ENCODE measurements at places on chromosomes 5 and 9.

GRCh38 chr5:15615859-15616258 lies 115.9 kb downstream of the FBXL7 start:
- DNase-seq: no peak

DNA sequence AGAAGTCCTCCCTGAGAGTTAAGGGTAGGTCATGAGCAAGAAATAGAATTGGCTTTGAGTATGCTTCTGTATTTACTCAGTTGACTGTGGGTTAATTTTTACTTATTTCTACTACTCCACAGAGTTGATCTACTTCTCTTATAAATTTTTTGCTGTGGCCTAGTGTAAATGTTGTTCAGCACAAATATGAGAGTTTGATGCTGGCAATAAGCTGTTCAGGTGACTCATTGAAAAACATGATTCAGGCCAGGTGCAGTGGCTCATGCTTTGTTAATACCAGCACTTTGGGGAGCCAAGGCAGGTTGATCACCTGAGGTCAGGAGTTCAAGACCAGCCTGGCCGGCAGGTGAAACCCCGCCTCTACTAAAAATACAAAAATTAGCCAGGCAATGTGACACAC lies 4.5 kb upstream of the CDK7 start:
- no peak for DNase-seq

DNA sequence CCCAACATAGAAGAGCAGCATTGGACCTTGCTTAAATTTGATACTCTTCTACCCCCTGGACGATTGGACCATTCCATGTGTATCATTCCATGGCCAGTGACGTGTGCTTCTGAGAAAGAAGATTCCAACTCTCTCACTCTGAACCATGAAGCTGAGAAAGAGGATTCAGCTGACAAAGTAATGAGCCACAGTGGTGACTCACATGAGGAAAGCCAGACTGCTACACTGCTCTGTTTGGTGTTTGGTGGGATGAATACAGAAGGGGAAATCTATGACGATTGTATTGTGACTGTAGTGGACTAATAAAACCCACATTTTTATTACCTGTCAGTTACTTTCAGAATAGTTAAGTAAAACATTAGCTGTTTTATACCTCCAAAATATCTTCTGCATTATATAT lies 7.5 kb downstream of the HSPA5 start:
- DNase-seq: no peak

- DNase-seq: no peak
These were observed 290.1 kb downstream of the ADAMTS6 start for GRCh38 chr5:65191554-65192135.

DNA sequence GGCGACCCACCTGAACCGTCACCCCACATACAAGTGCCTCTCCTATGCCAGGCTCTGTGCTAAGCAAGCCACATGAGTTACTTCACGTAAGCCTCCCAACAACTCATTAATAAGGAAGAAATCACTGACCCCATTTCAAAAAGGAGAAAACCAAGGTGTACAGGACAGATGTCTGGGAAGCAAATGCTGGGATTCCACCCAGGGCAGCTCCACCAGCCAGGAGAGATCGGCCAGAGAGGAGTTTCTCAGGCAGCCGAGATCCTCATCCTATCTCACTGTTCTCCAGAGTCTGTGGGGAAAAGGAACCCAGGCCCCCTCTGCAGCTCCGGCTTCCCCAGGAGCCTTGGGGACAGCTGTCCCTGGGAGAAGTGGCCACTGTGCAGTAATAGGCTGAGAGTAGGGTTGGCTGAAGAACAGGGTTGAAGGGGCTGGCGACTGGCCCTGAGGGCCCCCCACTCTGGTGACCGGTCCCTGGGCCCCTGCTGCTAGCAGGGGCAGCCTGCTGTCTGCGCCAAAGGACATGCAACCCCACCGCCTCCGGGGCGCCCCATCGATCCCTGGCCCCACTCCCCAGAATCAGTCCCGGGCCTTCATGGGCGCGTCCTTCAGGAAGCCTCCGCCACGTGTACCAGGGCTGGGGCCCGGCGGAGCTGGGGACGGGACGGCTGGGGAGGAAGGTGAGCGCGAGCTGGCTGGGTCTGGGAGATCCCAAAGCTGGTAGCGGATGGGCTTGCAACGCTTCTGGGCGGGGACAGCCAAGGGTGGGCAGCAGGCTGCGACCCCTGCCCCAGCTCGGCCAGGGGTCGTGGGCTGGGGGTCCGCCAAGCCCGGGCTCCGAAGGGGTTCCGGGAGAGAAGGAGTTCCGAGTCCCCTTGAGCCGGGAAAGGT lies 44.1 kb upstream of the STXBP1 start:
- DNase-seq: no peak

- no peak for DNase-seq
These were observed 160.0 kb upstream of the GNA14 start for GRCh38 chr9:77807846-77808750.

DNA sequence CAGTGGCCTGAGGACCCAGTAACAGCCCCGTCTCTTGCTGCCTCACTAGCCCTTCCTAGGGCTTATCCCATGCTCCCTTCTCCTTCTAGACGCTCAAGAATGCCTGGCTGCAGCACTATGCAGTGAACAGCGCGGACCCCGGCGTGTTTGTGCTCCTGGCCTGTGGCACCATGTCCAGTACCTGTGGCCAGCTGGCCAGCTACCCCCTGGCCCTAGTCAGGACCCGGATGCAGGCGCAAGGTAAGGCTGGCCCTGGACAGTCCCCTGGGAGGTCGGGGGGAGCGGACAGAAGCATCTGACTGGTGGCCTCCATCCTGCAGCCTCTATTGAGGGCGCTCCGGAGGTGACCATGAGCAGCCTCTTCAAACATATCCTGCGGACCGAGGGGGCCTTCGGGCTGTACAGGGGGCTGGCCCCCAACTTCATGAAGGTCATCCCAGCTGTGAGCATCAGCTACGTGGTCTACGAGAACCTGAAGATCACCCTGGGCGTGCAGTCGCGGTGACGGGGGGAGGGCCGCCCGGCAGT lies 20.5 kb downstream of the PTGES2 start:
- DNase-seq: no peak

GRCh38 chr9:69165581-69165980 lies 8.5 kb upstream of the TJP2 start:
- no peak for DNase-seq

- no peak for DNase-seq
These were observed 73.3 kb downstream of the KCNN2 start for GRCh38 chr5:114435220-114435481.
